ENCODE measurements at places on chromosomes 6 and 20.

DNA sequence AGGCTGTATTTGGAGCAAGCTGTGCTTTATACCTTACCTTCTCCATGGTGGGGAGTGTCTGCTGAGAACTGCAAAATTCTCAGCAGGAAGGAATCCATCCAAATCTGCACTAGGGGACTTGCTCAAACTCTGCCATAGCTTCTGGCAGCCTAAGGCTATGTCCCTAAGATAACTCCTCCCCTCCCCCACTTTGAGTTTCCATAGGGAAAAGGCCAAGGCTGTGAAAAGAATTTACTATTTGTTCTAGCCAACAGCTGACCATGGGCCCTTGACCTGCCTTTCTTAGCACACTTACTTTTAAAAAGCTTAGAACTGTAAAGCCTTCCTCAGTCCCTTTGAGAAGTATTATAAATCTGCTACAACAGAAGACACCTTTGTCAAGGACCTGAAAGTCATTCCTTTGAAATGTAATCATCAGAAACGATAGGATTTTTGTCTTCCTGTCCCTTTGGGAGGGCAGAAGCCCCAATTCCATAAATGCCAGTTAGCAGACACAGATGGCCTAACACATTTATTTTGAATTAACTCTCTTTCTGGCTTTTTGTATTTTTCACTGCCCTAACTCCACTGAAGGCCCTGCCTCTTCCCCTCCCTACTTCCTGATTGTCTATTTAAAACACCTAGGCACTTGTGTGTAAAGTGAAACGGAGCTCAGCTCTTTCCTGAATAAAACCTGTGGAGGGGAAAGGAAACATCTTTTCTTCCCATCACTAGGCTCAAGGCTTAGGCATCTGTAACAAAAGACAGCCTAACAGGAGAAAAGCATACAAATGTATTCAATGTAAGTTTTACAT is 157.1 kb downstream of the AKAP7 start:
- peak; percentile 6 for DNase-seq

DNA sequence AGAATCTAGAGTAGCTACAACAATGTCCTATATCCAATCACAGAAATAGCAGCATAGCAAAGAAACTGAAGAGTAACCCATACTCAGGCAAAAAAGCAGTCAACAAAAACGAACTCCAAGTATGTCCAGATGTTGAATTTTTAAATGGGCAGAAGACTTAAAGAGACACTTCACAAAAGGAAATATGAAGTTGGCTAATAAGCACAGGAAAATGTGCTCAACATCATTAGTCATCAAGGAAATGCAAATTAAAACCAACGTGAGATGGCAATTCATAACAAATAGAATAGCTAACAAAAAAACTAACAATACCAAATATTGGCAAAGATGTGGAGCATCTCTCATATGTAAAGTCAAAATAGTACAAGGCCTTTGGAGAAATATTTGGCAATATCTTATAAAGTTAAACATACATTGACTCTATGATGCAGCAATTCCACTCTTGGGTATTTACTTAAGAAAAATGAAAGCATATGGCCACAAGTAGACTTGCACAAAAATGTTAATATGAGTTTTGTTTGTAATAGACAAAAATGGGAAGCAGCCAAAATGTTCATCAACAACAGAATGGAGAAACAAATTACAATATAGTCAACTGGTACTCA is 37.7 kb downstream of the FRK start:
- no peak for DNase-seq

DNA sequence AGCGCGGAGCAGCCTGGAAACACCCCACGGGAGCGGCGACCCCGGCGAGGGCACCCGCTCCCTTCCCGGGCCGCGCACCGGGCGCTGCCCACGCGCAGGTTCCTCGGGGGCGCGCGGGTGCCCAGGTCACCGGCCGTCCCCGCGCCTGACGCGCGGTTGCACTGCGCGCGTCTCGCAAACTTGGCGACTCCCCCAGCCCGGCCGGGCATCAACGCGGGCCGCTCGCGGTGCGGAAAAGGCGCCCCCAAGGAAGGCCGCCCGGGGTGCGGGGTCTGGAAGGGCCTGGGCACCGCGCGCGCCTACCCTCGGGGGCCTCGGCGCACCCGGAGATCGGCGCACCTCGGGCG is 555 bp upstream of the ZBTB46 start:
- no peak for DNase-seq

DNA sequence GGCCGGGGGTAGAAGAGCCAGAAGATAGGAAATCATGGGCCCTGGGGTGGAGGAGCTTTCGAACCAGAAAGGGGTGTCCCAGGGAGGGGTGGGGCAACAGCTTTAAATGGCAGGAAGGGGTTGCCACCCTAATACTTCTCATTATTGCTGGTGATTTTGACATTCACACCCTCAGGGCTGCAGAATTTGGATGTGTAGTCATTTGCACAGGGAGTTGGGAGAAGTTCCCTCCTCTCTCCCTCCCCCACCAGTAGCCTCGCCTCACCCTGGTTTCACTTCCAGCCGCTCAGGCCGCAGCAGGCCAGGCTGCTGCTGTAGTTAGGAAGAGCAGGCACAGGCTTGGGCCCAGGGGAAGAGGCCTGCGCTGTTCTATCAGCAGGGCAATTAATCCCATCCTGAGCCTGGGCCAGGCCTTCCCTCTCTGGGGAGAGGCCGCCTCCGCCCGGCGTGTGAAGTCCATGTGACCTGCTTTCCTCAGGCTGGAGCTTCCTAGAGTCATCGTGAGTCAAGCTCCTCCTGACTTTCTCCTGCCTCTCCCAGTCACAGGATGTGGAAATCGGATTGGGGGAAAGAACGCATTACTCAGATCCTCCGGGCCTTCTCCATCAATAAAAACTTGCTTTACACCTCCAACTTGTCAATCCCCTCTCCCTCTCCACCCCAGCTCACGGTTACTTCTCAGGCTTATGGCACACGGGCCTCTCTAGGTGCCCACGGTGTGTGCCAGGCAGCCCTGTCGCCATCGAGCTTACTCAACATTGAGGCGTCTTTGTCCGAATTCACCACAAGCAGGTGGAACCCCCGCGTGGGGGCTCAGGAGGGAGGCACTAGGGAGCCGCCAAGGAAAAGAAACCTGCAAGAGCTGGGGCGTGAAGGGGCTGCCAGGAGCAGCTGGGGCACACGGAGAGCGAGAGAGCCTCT is 7.8 kb downstream of the ADTRP start:
- DNase-seq = no peak

GRCh38 chr6:35640017-35640664 is 48.6 kb downstream of the FKBP5 start:
- DNase-seq = no peak

GRCh38 chr20:57647933-57648785 is 27.9 kb upstream of the ZBP1 start:
- DNase-seq = no peak

DNA sequence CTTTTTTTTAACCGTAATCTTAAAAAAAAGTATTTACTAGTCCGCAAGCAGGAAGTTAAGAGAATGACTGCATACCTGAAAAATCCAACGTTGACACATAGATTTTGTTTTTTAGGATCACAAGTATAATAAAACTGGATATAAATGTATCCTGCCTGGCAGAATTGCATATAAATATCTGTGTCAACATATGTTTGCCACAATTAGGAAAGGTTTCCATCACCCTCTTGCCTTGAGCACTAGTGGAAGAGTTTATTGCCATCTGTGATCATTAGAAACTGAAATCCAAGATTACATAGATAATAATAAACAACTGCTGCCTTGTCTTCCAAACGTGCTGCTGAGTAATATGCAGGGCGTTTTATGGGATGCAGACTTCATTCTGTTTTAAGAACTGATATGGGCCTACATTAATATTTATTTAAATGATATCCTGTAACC is 27.9 kb downstream of the PLEKHG1 start:
- no peak for DNase-seq

GRCh38 chr20:14950633-14951032 is 613.2 kb upstream of the FLRT3 start:
- no peak for DNase-seq

- DNase-seq = no peak
Observed at GRCh38 chr6:42454428-42454791, 2.7 kb upstream of the TRERF1 start.

GRCh38 chr6:18509871-18510643 is 122.9 kb downstream of the RNF144B start:
- DNase-seq = no peak

DNA sequence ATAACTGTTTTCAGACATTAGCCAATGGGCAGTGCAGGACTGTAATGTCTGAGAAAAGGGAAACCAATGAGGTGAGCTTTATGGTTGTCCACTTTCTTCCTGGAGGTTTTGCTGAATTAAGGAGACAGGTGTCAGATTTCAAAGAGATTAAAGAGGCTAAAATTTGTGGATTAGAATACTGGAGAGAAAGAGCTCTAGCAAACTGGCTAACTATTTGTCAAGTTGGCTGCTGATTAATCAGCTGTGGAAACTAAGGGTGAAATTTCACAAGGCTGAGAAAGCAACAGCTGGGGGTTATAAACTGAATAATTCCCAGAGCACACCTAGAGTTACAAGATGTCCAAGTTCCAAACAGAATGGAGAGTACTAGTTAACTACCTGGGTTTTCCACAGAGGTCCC is 198.9 kb downstream of the TBC1D32 start:
- DNase-seq = no peak

DNA sequence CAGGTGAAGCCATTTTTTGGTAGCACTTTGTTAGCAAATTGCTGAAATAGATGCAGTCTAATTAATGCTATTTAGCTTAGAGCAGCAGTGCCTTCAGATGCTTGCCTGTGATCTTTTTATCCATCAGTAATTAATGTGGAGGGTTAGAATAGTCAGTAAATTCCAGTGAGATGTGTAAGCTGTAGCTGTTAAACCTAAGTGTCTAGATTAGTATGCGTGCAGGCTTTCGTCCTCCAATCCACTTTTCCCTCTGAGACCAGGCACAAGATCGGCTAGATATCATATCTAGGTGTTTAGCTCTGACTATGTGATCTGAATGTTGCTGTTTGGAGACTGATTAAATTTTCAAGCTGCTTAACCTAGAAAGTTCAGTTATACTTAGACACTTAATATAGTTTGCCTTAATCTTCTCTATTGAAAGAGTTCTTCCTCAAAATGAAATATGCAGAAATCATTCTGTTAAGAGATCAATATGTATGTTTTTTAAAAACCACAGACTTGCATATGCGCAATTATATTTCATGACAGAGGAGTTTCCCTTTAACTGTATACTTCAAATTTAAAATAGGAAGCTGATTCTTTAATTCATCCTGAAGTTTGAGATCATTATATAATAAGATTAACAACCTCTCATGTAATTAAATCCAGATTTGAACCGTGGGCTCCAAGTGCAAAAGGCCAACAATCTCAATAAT is 41.2 kb downstream of the XRN2 start:
- no peak for DNase-seq

GRCh38 chr20:19524691-19525090 is 233.4 kb upstream of the RIN2 start:
- DNase-seq = no peak

GRCh38 chr6:103723438-103724322 is 1136.0 kb downstream of the HACE1 start:
- DNase-seq = no peak

DNA sequence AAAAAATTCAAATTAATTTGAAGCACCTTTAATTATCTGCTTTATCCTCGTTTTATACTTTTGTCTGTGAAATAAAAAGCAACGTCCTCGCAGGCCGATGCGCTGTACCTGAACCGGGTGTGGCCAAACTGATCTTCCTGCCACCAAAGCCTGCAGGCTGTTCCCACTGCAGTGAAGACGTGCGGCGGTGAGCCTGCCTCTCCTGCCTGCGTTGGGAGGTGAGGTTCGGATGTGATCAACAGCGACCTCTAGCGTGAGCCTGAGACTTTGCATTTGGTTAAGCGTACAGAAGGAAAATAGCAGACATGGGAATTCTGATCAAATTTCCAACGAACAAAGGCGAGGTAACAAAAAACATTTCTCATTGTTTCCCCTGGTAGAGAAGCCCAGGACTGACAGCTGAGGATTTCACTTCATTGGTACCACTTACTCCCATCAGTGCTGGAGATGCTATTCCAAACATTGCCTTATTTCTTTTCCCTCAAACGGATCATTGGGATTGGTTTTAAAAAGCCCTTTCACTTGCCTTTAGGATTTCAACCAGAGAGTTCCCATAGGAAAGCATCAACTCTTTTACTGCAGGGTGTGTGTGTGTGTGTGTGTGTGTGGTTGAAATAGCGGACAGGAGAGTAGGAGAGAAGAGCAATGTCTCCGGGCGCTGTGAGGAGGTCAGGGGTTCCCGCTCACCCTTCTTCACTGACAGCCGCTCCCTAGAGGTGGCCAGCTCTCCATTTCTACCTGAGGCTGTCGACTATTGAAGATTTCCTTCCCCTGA is 56.6 kb upstream of the CCN6 start:
- DNase-seq = peak; percentile 73

GRCh38 chr6:40577672-40578071 is 9.5 kb downstream of the LRFN2 start:
- DNase-seq = no peak

DNA sequence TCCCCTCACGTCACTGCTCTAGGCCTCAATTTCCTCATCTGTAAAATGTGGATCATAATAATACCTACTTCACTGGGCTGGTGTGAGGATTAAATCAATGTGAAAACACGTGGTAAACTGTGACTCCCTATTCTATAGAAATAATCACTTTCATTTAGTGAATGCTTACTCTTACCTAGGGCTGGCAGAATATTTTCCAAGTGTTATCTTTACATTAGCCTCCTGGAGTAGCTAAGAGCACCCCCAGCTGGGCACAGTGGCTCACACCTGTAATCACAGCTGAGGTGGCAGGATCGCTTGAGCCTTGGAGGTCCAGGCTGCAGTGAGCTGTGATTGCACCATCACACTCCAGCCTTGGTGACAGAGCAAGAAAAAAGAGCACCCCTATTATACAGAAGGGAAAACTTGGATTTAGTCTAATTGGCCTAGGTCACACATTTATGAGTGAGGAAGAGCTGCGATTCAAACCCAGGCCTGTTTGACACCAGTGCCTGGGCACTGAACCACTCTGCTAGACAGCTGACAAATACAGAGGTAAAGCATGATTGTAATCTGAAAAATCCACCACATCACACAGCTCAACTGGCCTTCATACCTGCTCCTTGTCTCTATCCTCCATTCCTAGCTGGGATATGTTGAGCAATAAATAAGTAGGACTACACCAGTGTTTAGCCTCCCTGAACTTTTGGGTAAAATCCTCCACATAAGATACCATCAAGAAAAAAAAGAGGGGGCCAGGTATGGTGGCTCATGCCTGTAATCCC is 1.4 kb upstream of the SNTA1 start:
- DNase-seq = no peak

DNA sequence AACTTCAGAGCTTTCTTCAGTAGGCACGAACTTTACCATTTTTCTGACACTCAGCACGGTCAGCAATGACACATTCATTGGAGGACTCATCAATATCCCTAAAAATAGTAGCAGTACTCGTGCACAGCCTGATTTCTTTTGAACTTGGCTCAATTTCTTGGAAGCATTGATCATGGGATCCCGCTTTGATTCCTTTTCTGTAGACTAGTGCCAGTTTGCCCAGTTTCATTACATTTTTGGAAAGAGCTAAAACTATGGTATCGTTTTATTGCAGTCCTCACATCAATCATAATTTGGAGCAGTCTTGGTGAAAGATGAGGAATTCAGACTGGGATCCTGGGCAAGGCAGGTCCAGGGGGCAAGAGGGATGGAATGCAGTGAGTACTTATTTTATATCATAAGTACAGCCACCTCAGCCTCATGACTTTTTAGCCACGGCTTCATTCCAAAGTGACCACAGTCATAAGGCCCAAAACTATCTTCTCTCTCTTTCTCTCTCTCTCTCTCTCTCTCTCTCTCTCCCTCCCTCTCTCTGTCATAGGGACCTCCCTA is 170.9 kb upstream of the AKAP12 start:
- no peak for DNase-seq

GRCh38 chr6:115766745-115767462 is 293.8 kb downstream of the FRK start:
- DNase-seq = no peak
